ENCODE measurements at places on chromosomes 7 and 10.

DNA sequence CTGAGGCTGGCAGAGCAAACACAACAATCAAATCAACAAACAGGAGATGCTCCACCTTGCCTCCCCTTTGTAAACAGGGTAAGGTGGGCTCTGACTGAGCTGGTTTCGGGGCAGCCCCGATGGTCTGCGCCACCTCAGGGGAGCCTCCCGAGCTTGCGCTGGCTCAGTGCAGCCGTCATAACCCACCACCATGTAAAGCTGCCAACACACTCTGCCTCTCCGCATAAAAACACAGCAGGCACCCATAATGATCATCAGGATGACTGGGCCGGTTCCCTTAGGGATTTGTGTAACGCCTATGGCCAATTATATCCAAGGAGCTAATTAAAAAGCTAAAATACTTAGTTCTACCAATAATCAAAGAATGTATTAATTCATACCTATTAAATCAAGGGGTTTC, 124.5 kb downstream of the PRPF18 start:
- DNase-seq, result no peak

GRCh38 chr10:32627183-32627582, 181.2 kb downstream of the CCDC7 start:
- DNase-seq, result no peak

DNA sequence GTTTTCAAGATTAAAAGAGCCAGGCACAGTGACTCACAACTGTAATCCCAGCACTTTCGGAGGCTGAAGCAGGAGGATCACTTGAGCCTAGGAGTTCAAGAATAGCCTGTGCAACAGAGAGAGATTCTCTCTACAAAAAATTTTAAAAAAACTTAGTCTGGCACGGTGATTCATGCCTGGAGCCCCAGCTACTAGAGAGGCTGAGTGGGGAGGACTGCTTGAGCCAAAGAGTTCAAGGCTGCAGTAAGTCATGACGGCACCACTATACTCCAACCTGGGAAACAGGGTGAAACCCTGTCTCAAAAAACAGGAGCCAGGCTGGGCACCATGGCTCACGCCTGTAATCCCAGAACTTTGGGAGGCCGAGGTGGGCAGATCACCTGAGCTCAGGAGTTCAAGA, 86.6 kb upstream of the KCTD7 start:
- no peak for DNase-seq

DNA sequence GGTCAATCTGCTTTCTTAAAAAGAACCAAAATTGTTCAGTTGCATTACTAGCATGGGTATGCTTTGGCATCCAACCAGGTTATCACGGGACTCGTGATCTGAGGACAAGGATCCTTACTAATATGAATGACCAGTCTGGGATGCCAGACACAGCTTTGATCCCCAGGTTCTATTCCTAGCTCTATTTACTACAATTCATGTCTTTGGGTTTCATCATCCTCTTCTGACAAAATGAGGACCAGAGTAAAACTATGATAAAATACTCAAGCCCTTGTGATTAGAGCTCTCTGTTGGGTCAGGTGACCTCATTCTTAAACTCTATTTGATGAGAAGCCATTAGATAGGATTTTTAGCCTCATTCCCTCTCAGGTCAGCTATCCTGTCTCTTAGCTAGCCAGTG, 119.8 kb downstream of the SLC25A13 start:
- no peak for DNase-seq

DNA sequence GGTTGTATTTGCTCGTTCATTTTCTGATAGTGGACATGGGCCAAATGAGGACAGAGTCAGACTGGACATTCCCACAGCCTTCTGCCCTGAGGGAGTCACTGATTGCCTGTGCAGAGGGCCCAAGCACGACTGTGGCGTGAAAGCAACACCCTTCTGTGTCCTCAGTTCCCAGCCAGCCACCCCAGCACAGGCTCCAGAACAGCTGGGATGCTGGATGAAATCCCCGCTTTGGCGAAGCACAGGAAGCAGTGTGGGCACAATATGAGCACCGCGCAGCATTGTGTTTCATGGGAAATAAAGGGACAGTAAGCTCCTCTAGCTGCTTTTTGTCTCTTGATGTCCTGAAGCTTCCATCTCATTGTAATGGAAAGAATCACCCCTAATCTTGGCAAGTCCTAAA, 20.5 kb downstream of the TRIL start:
- DNase-seq, result no peak

GRCh38 chr10:10014846-10015245, 1002.8 kb upstream of the CELF2 start:
- no peak for DNase-seq

DNA sequence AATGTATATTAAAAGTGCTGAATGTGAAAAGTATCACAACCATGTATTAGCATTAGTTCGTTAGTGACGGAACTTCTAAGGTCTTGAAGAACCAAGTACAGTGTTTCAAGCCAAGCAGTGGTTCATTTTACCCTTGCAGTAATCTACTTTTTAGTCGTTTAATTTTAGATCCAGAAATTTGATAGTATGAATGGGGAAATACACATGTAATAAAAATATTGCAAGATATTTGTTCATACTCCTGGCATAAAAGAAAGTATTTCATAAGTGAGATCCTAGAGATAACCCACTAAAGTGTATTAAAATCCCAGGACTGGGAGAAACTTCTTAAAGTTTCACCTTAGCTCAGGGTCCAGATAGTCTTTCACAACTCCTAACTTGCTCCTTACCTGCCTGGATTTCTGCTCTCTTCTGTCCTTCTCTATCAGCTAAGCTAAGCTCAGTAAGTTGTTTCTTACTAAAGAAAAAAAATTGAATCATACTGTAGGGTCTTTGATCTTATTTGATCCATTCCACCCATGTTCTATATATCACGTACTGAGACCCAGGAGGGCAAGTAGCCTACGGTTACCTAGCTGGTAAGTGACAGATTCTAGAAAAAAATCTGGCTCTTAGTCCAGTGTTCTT, 1.5 kb downstream of the BCAP29 start:
- DNase-seq, result no peak

- no peak for DNase-seq
These were observed 153.7 kb downstream of the GLI3 start for GRCh38 chr7:42083284-42083683.

GRCh38 chr10:34116681-34117271, 698.3 kb downstream of the PARD3 start:
- no peak for DNase-seq

DNA sequence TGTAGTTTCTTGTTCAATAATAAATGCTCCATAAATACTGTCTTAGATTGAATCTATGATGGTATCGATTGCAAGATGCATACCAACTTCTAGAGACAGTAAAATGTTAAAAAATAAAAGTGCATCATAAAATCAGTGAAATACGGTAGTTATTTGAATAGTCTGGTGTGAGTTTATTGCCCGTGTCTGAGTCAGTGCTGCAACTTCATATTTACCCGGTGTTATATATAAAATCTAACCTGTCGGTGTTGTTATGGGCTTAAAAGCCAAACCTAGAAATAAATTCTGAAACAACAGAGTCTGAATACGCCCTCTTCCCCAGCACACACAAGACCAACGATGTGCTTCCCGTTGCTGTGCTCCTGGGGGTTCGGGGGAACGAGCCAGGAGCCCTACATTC, 16.3 kb downstream of the MACROH2A2 start:
- no peak for DNase-seq

DNA sequence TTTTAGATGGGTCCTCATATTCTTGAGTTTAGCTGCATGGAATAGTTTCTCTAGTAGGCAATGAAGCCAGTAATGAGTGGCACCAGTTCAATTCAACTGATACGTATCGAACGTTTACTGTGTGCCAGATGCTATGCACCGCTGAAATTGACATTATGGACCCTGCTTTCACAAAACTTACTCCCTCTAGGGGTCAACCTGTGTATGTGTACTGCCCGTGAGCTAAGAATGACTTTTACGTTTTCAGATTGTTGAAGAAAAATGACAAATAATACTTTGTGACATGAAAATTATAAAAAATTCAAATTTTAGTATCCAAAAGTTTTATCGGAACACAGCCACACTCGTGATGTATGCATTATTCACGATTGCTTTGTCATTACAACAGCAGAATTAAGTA, 95.5 kb downstream of the ZMYND11 start:
- DNase-seq, result no peak

GRCh38 chr7:47690902-47691558, 109.1 kb upstream of the TNS3 start:
- no peak for DNase-seq
